Heart right ventricle (tissue), 16 donors: ENCODE measurements at places on chromosomes 2 and 18. TPM values are rescaled to one million over a fixed set of nuclear protein-coding genes. Genes with fewer than 3 reads are reported as not detected.
A peak's percentile ranks its signal among the peaks of the same experiment; 100 is the strongest.

DNA sequence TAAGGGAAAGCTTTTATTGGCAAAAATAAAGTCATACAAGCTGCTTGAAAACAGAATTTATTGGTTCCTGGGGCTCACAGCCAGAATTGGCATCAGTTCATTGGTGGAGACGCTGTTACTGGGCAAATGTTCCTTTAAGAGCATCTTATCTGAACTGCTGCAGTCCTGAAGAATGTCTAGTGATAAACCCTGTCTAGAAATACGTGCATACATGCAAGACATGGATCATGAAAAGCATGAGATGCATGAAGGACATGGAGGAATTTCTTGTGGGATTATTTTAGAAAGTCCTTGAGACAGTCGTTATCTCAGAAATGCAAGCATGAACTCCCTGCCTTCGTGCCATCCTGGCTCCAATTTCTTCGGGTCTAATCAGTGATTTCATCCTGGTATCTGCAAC is 32.5 kb upstream of the FHOD3 start:
- no peak for DNase-seq

The C1GALT1C1L gene
- 2.0 TPM for total RNA-seq

DNA sequence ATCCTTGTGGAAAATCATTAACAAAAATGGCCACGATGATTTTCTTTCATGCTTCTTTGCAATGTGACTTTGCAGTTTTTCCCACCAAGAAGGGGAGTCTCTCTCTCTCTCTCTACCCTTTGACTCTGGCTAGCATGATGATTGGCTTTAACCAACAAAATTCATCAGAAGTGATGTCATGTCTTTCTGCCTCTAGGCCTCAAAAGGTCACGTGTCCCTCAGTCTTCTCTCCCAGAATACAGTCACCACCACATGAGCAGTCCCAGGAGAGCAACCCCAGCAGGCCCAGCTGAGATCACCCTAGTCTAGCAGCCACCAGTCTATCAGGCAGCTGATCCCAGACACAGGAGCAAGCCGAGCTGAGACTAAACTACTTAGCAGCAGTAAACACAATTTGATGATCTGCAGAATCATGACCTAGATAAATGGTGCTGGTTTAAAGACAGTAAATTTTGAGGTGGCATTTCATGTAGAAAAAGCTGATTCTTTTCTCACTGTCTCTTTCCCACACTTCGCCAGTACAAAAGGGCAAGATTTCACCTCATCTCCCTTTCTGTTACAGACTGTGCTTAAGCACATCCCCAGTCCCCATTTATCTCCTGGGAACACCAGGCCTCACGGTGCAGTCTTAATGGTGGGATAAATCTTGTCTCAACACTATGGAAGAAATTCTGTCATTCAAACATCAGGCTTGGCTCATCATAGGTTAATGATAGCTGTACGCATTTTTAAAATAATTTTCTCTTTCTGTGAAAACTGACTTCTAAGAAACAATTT is 132.7 kb downstream of the SCG2 start:
- peak; percentile 73 for DNase-seq

DNA sequence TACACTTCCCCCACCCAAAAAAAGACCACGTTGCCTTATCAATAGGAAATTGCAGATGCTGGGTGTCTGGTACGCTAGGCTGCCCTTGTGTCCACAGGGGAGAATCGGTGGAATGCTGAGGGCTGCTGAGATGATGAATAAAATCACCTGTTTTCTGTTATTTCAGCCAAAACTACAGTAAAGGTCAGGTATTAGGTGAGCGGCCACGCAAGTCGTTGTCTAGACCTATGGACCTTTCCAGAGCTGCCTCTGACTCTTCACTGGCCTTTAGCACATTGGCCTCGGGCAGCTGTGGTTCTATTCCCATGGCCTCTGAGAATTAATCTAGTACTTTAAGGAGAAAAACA is 89.6 kb downstream of the MTCL1 start:
- DNase-seq = no peak

DNA sequence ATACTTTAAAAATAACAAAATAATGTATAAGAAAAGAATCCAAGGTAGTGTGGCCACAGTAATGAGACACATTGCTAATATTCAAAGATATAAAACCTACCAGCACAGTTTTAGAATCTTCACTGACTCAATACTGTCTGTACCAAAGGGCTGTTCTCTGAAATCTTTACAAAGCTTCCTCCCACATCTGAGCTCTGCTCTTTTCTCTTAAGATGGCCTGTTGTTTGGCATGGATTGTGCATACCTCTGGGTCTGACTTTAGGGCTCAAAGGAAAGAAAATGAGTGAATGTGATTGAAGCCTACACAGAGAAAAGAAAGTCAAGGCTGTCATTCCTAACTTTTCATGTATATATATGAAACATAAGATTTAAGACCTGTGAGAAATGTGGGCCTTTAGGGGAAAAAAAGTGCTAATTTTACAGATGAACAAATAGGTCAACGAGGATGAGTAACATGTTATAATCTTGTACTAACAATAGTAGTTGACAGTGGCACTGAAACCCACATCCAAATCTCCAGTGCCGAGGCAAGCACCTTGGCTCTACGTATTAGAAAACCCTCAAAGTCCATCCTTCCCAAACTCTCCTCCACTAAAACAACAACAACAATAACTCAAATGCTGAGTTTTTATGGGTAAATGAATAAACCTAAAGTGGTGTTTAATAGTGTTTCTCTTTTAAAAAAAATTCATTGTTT is 114.2 kb downstream of the ZNF521 start:
- no peak for DNase-seq
